Panc1 (cell line): ENCODE measurements at places on chromosomes 2 and 18. TPM values are rescaled to one million over a fixed set of nuclear protein-coding genes. Genes with fewer than 3 reads are reported as not detected.

PAX3 gene
- total RNA-seq = not detected

SLC9A4 gene
- total RNA-seq = not detected

SGPP2 gene
- total RNA-seq = 0.05 TPM

SERTAD2 gene
- total RNA-seq = 24.3 TPM

SRSF7 gene
- total RNA-seq = 220 TPM

MAPK4 gene
- total RNA-seq = not detected

ACMSD gene
- not detected for total RNA-seq

POMC gene
- total RNA-seq = not detected

TLX2 gene
- total RNA-seq = not detected

CNTNAP5 gene
- total RNA-seq = not detected

SCTR gene
- not detected for total RNA-seq

STAT4 gene
- total RNA-seq = 0.05 TPM

OR6B2 gene
- total RNA-seq = not detected

ZNF385B gene
- 0.28 TPM for total RNA-seq

GALNT5 gene
- total RNA-seq = 0.08 TPM

DNA sequence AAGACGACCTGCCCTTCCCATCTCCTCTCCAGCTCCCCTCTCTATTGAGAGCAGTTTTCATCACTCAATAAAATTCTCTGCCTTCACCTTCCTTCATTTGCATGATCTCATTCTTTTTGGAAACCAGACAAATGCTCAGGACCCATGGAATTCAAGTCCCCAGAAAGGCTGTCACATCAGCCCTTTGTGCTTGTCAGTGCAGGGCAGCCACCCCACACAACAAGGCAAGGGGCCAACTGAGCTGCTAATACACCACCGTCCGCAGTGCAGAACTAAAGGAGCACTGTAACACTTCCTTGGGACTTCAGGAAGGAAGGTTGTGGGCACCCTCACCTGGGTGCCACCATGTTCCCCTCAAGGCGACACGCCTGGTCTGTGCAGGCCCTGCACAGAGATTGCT lies 26.2 kb downstream of the MCEE start:
- no peaks in the 10 kb centered on the region; the same call in 1 of the 2 replicates for H3K27me3 ChIP-seq
- DNase-seq = no peak
- no peaks in the 10 kb centered on the region for H3K4me1 ChIP-seq
- H3K4me3 ChIP-seq = no peak overlapping the region
- no peaks in the 10 kb centered on the region for H3K36me3 ChIP-seq

GRCh38 chr2:109125593-109126500 lies 3.2 kb upstream of the SH3RF3 start:
- no peaks in the 10 kb centered on the region for H3K36me3 ChIP-seq
- no peak for DNase-seq
- peaks cover 15% of the 10 kb centered on the region for H3K4me1 ChIP-seq
- no peak overlapping the region for H3K4me3 ChIP-seq
- peak overlapping the region; percentile 59 for H3K27ac ChIP-seq

- H3K36me3 ChIP-seq = no peaks in the 10 kb centered on the region
- no peak overlapping the region for H3K27ac ChIP-seq
- H3K27me3 ChIP-seq = no peaks in the 10 kb centered on the region
- DNase-seq = no peak
Measured at GRCh38 chr2:145757503-145758246, 1237.8 kb upstream of the ZEB2 start.

DNA sequence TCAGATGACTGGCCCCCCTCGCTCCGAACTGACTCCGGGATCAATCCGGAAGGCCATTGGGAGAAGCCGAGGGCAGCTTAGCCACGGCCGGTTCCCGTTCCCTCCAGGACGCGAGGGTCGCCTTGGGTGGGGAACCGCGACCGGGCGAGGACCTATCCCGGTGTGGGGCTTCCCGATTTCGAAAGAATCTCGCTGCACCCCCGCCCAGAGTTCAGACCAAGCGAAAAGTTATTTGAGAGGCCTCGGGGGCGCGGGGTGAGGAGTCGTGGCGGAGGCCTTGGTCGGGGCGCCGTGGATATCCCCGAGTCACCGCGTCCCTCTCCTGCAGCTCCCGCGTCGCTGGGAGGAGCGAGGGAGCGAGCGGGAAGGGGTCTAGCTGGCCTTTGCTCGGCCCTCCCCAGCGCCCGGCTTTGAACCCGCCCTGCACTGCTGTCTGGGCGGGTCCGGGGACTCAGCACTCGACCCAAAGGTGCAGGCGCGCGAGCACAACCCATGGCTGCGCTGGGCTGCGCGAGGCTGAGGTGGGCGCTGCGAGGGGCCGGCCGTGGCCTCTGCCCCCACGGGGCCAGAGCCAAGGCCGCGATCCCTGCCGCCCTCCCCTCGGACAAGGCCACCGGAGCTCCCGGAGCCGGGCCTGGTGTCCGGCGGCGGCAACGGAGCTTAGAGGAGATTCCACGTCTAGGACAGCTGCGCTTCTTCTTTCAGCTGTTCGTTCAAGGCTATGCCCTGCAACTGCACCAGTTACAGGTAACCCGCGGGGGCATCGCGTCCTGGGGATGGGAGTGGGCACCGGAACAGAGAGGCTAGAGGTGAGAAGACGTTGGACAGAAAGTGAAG lies at the start of gene CYP27A1:
Gene CYP27A1, plus strand, starts transcription at position 457 of the 837 bp plus-strand sequence. Its CDS starts 36 bp downstream, at position 493.
- H3K27me3 ChIP-seq = no peaks in the 10 kb centered on the region
- peak within 1 kb of the TSS; percentile 43 for H3K4me3 ChIP-seq
- no peaks in the 10 kb centered on the region for H3K36me3 ChIP-seq
- H3K27ac ChIP-seq = peak within 1 kb of the TSS; percentile 55
- H3K4me1 ChIP-seq = peaks cover 6% of the 10 kb centered on the region

- no peaks in the 10 kb centered on the region for H3K36me3 ChIP-seq
- no peak for DNase-seq
- H3K4me1 ChIP-seq = peaks cover 4% of the 10 kb centered on the region; the same call in 1 of the 2 replicates
- H3K4me3 ChIP-seq = no peak overlapping the region
- no peaks in the 10 kb centered on the region for H3K27me3 ChIP-seq
Measured at GRCh38 chr18:55237660-55238059, 278.4 kb upstream of the CCDC68 start.

GRCh38 chr18:66867653-66868052 lies 263.8 kb upstream of the CDH19 start:
- no peak overlapping the region for H3K4me3 ChIP-seq
- H3K27me3 ChIP-seq = no peaks in the 10 kb centered on the region
- H3K4me1 ChIP-seq = no peaks in the 10 kb centered on the region
- DNase-seq = no peak
- H3K36me3 ChIP-seq = no peaks in the 10 kb centered on the region

GRCh38 chr2:24568551-24568950 lies 77.5 kb downstream of the NCOA1 start:
- no peaks in the 10 kb centered on the region for H3K27me3 ChIP-seq
- no peaks in the 10 kb centered on the region for H3K4me1 ChIP-seq
- DNase-seq = no peak
- no peak overlapping the region for H3K27ac ChIP-seq

GRCh38 chr2:73891276-73891901 lies 1.4 kb upstream of the ACTG2 start:
- no peaks in the 10 kb centered on the region; the same call in 1 of the 2 replicates for H3K4me1 ChIP-seq
- H3K27ac ChIP-seq = no peak overlapping the region
- no peak for DNase-seq

- H3K27ac ChIP-seq = no peak overlapping the region
- H3K4me3 ChIP-seq = no peak overlapping the region
- no peaks in the 10 kb centered on the region for H3K27me3 ChIP-seq
- DNase-seq = no peak
- H3K36me3 ChIP-seq = no peaks in the 10 kb centered on the region
Measured at GRCh38 chr2:103773884-103774283, 1012.1 kb downstream of the TMEM182 start.

DNA sequence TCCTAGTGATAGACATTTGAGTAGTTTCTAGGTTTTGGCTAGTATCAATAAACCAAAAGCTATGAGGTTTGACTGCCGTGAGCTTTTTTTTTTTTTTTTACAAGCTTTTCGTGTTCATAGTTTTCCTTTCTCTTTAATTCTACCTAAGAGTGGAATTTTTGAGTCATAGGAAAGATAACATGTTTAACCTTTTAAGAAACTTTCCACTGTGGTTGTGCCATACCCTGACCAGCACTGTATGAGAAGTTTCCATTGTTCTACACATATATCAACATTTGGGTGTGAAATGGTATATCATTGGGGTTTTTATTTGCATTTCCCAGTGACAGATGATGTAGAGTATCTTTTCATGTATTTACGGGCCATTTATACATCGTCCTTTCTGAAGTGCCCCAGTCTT lies 31.7 kb downstream of the UBE2F start:
- H3K27me3 ChIP-seq = no peaks in the 10 kb centered on the region
- no peaks in the 10 kb centered on the region for H3K36me3 ChIP-seq
- no peak overlapping the region for H3K4me3 ChIP-seq
- H3K4me1 ChIP-seq = no peaks in the 10 kb centered on the region
- H3K27ac ChIP-seq = no peak overlapping the region

DNA sequence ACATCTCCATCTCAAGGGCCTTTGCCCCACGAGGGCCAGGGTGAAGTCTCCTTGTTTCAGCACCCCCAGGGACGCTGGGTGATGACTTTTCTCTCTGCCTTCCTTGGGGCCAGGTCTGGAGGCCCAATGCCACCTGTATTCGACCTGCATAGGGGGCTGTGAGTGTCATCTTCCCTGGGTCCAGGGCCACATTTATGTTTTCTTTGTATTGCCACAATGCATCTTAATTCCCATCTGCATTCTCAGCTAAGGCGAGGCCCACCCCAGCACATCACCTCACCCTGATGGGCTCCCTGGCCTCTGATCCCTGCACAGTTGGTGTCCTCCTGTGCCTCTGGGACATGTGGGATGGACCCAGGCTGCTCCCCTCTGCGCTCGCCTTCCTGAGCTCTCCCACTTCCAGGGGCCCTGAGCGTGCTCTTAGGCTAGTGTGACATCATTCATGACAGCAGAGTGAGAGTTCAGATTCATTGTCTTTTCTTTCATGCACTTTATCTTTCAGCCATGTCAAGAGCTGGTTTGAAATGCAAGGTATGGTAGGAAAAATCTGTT lies 122.0 kb upstream of the COPS8 start:
- H3K4me3 ChIP-seq = no peak overlapping the region
- no peaks in the 10 kb centered on the region for H3K36me3 ChIP-seq
- H3K27me3 ChIP-seq = no peaks in the 10 kb centered on the region
- no peaks in the 10 kb centered on the region for H3K4me1 ChIP-seq
- no peak for DNase-seq

DNA sequence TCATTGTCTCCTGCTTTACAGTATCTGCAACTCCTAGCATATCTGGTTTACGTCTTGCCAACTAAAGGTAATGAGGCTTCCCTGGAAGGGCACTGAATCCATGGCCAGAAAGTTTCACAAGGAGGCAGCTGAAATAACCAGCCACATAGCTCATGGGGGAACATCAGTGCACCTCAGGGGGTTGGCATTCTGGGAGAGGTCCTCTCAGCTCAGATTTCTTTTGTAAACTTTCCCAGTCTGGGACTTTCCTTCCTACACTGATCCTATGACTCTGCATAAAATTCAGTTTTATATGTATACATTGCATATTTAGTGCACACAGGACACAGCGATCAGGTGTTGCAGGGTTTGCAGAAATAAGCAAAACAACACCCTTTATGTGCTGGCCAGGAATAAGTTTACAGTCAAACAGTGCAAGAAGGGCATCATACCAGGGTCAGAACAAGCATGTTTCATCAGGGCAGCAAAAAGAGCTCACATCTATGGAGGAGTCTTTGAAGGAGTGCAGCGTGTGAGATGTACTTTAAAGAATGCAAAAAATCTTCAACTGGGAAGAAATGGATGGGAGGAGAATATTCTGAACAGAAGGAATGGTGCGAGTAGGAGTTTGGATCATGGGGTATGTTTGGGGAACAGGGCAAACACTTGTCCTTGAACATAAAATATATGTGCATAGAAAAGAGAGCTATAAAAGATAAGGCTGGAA lies 240.6 kb upstream of the RAB12 start:
- no peak for DNase-seq
- peaks cover 14% of the 10 kb centered on the region for H3K27me3 ChIP-seq
- H3K4me1 ChIP-seq = peaks cover 2% of the 10 kb centered on the region; the same call in 1 of the 2 replicates
- no peak overlapping the region for H3K4me3 ChIP-seq
- H3K27ac ChIP-seq = no peak overlapping the region

DNA sequence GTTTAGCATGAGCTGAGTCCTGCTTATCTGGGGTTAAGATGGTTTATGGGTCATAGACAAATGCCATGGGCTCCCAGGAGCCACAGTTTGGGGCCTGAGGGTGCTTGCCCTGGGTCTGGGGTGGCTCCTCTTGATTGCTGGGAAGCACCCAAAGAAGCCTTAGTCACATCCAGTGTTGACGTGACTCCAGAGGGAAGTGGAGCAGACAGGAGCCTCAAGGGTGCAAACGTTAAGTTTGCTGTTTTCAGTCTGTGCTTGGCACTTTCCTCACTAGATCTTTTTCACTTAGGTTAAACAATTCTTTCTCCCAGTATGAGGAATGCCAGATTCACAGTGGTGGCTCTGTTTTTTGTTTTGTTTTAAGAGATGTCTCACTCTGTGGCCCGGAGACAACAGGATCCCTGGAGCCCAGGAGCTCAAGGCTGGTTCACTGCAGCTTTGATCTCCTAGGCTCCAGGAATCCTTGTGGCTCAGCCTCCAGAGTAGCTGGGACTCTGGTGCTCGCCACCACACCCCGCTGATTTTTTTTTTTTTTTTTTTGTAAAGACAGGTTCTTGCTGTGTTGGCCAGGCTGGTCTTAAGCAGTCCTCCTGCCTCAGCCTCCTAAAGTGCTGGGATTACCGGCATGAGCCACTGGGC lies 251.3 kb downstream of the FAM210A start:
- H3K36me3 ChIP-seq = no peaks in the 10 kb centered on the region
- no peak overlapping the region for H3K4me3 ChIP-seq
- no peak for DNase-seq
- no peaks in the 10 kb centered on the region for H3K4me1 ChIP-seq
- no peaks in the 10 kb centered on the region for H3K27me3 ChIP-seq

DNA sequence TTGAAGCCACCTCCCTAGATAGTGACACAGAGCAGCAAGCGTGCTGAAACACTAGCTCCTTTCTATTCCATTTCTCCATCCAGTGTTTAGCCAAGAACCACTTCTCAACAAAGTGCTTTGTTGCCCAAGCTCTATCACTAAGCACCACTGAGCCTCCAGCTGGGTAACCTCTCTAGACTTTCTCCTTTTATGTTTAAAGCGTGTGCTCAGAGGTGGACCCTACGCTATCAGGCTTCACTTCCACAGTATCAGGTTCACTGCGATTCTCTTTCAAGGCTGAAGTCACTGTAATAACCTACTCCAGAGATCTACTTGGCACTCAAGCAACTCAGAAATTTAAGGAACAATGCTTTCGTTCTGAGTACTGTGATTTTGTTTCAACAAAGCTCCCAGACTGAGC lies 197.9 kb downstream of the LNPK start:
- H3K4me3 ChIP-seq = no peak overlapping the region
- no peaks in the 10 kb centered on the region for H3K36me3 ChIP-seq
- DNase-seq = no peak

DNA sequence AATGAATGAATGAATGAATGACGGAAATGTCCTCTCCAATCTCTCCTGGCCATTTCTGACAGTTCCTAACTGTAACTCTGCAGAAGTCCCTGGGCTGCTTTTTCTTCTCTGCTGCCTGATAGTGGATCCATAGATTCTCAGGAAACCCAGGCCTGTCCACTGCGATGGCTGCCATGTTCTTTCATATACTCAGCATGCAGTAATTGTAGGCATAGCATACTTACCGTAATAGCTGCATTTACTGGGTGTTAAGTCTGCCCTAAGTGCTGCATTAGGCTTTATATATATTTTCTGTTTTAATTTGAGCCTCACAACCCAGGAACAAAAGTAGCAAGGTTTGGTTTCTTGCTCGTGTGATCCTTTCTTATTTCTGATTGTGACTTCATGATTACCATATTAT lies 122.9 kb downstream of the DCC start:
- H3K27me3 ChIP-seq = no peaks in the 10 kb centered on the region
- H3K36me3 ChIP-seq = no peaks in the 10 kb centered on the region
- no peaks in the 10 kb centered on the region for H3K4me1 ChIP-seq

- H3K27me3 ChIP-seq = no peaks in the 10 kb centered on the region
- DNase-seq = no peak
- H3K4me1 ChIP-seq = no peaks in the 10 kb centered on the region
- no peak overlapping the region for H3K27ac ChIP-seq
- H3K36me3 ChIP-seq = no peaks in the 10 kb centered on the region
- no peak overlapping the region for H3K4me3 ChIP-seq
Measured at GRCh38 chr2:150909090-150909489, 352.6 kb downstream of the RBM43 start.
